ENCODE measurements at places on chromosomes 2 and 18. TPM values are rescaled to one million over a fixed set of nuclear protein-coding genes. Genes with fewer than 3 reads are reported as not detected.

DNA sequence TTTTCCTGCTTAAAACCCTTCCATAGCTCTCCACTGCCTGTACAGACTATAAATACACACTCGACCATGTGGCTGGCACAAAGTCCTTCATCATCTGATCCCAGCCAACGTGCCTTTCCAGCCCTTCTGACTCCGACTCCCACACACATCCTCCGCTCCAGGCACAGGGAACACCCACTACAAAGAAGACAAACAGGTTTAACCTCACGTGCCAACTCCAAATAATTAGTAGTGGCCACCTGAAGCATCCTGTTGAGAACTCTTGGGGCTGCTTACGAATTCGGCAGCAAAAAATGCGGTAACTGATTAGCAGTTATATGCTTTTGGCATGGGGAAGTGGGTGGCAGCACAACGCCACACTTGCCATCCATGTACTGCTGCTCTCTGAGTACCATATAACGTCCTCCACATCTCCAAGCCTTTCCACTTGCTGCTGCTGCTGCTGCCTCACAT lies 12.1 kb downstream of the SPIRE1 start:
- H3K4me3 ChIP-seq = no peak overlapping the region
- no peaks in the 10 kb centered on the region for H3K27me3 ChIP-seq
- no peak for DNase-seq

DNA sequence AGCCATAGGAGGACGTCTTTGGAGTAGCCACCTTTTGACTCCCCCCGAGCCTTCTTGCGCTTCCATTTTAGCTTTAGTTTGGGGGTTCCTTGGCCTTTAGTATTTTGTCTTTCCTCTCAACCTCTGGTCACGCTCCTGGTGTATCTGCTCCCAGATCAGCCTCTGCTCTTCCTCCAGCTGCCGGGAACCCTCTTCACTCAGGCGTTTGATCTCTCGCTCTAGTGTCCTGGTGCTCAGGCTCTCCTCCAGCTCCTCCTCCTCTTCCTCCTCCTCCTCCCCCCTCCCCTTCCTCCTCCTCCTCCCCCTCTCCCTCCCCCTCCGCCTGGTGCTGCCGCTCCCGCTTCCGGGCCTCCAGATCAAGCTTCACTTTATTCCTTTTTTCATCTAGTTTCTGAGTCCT lies 1082.3 kb upstream of the TMEFF2 start:
- H3K36me3 ChIP-seq = no peaks in the 10 kb centered on the region
- H3K4me1 ChIP-seq = no peaks in the 10 kb centered on the region
- no peak overlapping the region for H3K4me3 ChIP-seq
- H3K27me3 ChIP-seq = no peaks in the 10 kb centered on the region

DNA sequence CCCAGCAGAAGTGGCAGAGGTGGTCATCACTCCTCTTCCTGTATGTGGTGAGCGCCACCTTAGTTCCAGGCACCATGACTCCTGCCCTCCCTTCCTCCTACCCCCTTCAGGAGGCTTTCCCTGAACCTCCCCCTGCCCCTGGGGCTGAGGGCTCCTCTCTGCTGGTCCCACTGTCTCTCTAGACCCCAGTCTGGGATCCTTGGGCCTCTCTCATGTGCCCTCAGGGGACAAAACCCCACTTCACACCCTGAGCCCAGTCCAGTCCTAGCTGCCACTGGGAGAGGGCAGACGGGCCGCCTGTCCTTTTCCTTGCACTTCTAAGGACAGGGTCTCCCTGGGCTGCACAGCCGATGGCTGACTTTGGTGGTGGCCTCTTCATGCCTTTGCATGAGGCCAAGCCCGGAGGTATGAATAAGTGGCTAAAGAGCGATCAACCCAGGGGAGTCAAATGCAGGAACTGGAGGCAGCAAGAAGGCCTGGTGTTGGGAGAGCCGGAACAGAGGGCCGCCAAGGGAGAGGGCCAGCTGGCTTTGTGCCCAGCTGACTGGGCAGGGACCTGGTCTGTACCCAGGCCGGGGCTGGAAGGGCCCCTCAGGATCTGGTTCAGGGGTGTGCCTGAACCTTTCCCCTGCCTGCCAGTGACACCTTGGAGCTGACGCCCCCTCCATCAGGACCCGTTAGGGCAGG lies 29.5 kb downstream of the GLI2 start:
- no peaks in the 10 kb centered on the region for H3K27me3 ChIP-seq
- peaks cover 17% of the 10 kb centered on the region for H3K4me1 ChIP-seq
- no peak for DNase-seq
- no peaks in the 10 kb centered on the region for H3K36me3 ChIP-seq
- H3K4me3 ChIP-seq = no peak overlapping the region

DNA sequence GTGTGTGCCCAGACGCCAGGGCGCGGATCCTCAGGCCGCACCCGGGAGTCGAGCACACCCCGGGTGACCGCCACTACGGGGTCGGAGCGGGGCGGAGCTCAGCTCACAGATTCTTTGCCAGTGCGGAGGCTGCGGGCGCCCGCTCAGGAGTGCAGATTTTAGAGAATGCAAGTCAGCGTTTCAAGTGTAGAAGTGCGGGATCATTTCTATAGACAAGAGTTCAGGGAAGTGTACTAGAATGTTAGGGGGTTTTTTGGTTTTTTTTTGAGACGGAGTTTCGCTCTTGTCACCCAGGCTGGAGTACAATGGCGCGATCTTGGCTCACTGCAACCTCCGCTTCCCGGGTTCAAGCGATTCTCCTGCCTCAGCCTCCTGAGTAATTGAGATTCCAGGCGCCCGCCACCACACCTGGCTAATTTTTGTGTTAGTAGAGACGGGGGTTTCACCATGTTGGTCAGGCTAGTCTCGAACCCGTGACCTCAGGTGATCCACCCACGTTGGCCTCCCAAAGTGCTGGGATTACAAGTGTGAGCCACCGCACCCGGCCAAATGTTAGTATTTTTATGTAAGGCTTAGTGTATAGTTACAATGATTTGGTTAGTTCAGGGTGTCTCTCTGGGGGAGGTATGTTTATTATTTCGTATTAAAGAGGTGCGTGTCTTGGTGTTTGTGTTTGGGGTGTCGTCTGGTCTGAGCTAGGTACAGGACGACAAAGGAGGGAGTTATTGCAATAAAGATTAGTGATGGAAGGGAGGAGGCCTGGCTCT lies 619 bp upstream of the FAM168B start:
- DNase-seq = no peak
- H3K27ac ChIP-seq = peak overlapping the region; percentile 98
- peaks cover 15% of the 10 kb centered on the region for H3K36me3 ChIP-seq

DNA sequence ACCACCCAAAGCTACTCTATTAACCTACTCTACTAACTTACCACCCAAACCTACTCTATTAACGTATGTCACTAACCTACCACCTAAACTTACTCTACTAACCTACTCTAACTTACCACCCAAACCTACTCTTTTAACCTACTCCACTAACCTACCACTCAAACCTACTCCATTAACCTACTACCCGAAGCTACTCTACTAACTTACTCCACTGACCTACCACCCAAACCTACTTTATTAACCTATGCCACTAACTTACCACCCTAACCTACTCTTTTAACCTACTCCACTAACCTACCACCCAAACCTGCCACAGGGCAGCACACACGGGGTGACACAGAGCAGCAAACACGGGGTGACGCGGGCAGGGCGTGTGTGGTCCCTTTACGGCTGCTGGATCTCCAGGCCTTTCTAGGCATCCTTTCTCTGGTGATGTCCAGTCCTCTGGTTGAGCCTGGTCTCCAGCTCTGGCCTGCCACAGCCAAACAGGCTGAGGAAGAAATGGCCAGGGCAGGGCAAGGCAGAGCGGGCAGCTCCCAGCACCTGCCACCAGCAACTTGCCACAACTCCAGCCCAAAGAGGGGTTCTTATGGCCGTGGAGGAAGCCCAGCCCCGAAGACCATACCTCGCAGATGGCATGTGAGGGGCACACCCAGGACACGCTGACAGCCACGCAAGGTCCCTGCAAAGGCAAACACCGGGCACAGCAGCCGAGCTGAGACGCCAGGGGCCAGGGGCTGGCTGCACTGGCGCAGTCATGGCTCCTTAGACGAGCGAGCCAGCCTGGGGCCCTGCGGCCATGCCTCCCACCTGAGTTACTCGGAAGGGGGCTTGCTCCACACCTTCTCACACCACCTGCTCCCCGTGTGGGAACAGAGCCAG lies 25.7 kb downstream of the PXDN start:
- no peak overlapping the region for H3K4me3 ChIP-seq
- H3K36me3 ChIP-seq = no peaks in the 10 kb centered on the region
- peaks cover 73% of the 10 kb centered on the region for H3K4me1 ChIP-seq
- H3K27ac ChIP-seq = no peak overlapping the region
- DNase-seq = no peak

DNA sequence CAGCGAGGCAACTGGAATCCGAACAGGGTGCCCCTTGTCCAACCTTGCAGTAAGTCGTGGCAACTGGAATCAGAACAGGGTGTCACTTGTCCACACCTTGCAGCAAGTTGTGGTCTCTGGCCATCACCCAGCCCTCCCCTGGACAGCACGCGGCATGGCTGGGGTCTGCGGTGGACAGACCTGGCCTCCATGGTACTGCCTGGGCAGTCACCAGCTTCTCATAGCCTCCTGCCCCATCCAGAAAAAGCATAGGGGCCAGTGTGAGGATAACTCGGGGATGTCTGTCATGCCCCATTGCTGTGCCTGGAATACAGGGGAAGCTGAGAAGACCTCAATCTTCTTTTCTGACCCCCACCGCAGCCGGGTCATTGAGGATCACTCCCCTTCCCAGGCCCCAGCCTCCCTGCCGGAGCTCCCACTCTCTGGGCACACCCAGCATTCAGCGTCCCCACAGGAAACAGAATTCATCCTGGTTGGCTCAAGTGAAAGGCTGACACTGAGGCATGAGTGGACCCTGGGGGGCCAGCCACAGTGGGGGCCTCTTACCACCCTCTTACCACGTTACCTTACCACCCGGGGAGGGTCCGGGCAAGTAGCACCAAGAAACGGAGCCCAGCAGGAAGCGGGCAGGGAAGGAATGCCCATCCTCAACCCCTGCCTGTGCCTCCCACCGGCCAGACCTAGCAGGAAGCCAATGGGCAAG lies 68.0 kb upstream of the RAB6C start:
- no peak overlapping the region for H3K27ac ChIP-seq
- DNase-seq = peak; percentile 84
- H3K27me3 ChIP-seq = no peaks in the 10 kb centered on the region
- H3K4me1 ChIP-seq = no peaks in the 10 kb centered on the region
- no peaks in the 10 kb centered on the region for H3K36me3 ChIP-seq

DNA sequence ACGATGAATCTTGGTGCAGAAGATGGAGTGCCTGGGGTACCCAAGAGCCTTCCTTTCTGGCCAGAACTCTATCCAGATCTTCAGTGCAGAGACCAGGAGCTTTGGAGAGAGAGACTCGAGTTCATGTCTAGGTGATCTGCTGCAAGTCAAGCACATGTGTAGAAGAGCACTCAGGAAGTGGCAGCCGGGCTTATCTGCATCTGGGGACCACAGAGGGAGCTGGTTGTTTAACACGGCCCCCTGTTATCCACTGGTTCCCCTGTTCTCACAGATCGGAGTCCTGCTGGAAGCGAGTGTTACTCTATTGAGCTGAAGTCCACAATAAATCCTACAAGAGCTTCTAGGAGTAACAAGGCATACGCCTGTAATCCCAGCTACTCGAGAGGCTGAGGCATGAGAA lies 128.3 kb downstream of the ACOXL start:
- H3K36me3 ChIP-seq = no peaks in the 10 kb centered on the region
- no peak overlapping the region for H3K4me3 ChIP-seq
- no peak for DNase-seq

GRCh38 chr2:17164550-17164949 lies 353.7 kb downstream of the RAD51AP2 start:
- no peaks in the 10 kb centered on the region for H3K36me3 ChIP-seq
- no peak for DNase-seq
- H3K4me3 ChIP-seq = no peak overlapping the region
- no peaks in the 10 kb centered on the region for H3K4me1 ChIP-seq
- H3K27me3 ChIP-seq = no peaks in the 10 kb centered on the region

- H3K36me3 ChIP-seq = no peaks in the 10 kb centered on the region
- no peaks in the 10 kb centered on the region for H3K4me1 ChIP-seq
- H3K4me3 ChIP-seq = no peak overlapping the region
- H3K27me3 ChIP-seq = no peaks in the 10 kb centered on the region
These were observed 31.1 kb upstream of the MAPRE2 start for GRCh38 chr18:35010156-35010555.

DNA sequence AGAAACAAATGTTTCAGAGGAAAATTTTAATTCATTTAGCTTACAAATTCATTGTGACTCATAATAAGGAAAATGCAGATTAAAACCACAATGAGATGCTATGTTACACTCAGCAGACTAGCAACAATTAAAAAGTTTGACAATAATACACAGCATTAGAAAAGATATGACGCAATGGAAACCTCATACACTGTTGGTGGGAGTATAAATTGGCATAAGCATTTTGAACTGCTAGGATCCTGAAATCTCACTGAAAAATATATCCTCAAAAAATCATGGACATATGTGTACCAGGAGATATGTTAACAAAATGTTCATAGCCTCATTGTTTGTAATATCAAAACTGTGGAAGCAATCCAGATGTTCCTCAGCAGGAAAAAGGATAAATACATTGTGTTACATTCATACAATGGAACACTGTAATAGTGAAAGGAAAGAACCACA lies 13.7 kb downstream of the CALCRL start:
- no peak for DNase-seq
- H3K4me1 ChIP-seq = no peaks in the 10 kb centered on the region
- H3K4me3 ChIP-seq = no peak overlapping the region
- H3K27me3 ChIP-seq = no peaks in the 10 kb centered on the region
- H3K27ac ChIP-seq = no peak overlapping the region
- no peaks in the 10 kb centered on the region for H3K36me3 ChIP-seq

GRCh38 chr2:3674066-3674845 lies 16.3 kb downstream of the ALLC start:
- no peaks in the 10 kb centered on the region for H3K36me3 ChIP-seq
- no peak overlapping the region for H3K4me3 ChIP-seq
- H3K27ac ChIP-seq = no peak overlapping the region
- peak; percentile 62 for DNase-seq
- no peaks in the 10 kb centered on the region for H3K27me3 ChIP-seq
- H3K4me1 ChIP-seq = no peaks in the 10 kb centered on the region

DNA sequence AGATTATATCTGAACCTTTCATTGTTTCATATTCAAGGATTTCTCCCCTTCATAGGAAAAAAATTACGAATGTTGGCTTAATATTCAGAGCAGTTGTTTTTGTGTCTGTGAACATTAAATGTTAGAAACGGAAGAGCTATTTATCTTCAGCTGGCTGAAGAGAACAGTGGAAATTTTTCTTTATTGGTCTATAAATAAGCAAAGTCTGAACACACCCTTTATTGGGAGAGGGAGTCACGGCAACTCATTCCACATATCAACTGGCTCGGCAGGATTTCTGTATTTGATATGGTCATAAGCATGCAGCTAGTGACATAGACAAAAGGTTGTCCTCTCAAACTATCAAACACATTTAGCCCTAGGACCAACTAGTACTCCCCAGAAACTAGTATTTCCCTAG lies 468.4 kb upstream of the HNRNPA3 start:
- H3K27me3 ChIP-seq = no peaks in the 10 kb centered on the region
- H3K27ac ChIP-seq = no peak overlapping the region

ESPNL gene
- 0.83 TPM for total RNA-seq

CDH20 gene
- 0.99 TPM for total RNA-seq

ANKRD30B gene
- total RNA-seq = not detected

PRKAG3 gene
- not detected for total RNA-seq

CRYGA gene
- not detected for total RNA-seq

AMMECR1L gene
- total RNA-seq = 11.8 TPM

REG1A gene
- total RNA-seq = 0.45 TPM

SATB2 gene
- 6.1 TPM for total RNA-seq
